ENCODE measurements at places on chromosomes 2 and 18. TPM values are rescaled to one million over a fixed set of nuclear protein-coding genes. Genes with fewer than 3 reads are reported as not detected.

DNA sequence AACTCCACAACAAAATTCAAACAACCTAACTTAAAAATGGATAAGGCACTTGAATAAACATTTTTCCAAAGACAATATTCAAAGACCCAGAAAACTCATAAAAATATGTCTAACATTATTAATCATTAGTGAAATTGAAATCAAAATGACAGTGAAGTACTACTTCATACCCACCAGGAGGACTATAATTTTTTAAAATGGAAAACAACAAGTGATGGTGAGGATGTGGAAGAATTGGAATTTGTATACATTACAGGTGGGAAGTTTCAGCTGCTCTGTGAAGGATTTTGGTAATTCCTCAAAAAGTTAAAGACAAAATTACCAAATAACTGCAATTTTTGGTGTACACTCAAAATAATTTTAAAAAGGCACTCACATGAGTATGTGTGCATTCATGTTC is 920.0 kb downstream of the TDRD15 start:
- DNase-seq = no peak

DNA sequence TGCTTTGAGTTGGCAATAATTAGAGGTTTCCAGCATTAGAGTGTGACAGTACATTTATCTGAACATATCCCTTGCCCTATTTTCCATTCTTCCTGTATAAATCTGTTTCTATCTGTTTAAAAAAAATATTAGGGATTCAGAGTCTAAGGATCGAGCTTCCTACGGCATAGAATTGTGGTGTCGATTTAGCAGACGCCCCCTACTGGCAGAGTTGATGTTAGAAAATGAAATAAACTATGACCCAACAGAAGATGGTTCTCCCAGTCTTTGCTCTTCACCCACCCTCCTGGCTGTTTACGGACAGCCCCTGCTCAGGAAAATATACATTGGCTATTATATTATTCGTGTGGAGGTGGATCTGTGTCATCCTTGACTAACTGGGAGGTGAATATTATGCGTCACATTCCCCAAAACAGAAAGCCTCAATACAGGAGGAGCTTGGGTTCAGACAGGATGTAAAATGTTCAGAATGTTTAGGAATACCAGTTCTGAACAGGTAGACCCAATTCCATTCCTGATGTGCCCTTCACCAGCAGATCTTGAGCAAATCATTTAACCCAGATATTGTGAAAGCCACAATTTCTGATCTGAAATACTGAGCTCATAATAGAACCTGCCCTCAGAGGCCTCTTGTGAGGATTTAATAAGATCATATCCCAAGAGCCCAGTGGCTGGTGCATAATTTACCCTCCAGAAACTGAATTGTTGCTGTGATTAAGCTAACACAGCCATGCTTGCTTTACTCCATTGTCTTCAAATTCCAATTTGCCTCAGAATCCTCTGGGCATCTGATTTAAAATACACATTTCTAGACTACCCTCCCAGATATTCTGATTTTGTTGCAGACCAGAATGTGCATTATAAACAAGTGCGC is 10.8 kb upstream of the ERMN start:
- DNase-seq = no peak

ASB18 gene
- not detected for total RNA-seq

LYG2 gene
- total RNA-seq = not detected

GRCh38 chr2:61898810-61899209 is 6.7 kb upstream of the COMMD1 start:
- DNase-seq = no peak
